Stimulated activated CD8-positive, alpha-beta memory T cell treated with anti-CD3 and anti-CD28 coated beads, Interleukin-7, amount 100 ng/mL, for 48 hours (primary cell): ENCODE measurements at places on chromosomes 1 and 21.

DNA sequence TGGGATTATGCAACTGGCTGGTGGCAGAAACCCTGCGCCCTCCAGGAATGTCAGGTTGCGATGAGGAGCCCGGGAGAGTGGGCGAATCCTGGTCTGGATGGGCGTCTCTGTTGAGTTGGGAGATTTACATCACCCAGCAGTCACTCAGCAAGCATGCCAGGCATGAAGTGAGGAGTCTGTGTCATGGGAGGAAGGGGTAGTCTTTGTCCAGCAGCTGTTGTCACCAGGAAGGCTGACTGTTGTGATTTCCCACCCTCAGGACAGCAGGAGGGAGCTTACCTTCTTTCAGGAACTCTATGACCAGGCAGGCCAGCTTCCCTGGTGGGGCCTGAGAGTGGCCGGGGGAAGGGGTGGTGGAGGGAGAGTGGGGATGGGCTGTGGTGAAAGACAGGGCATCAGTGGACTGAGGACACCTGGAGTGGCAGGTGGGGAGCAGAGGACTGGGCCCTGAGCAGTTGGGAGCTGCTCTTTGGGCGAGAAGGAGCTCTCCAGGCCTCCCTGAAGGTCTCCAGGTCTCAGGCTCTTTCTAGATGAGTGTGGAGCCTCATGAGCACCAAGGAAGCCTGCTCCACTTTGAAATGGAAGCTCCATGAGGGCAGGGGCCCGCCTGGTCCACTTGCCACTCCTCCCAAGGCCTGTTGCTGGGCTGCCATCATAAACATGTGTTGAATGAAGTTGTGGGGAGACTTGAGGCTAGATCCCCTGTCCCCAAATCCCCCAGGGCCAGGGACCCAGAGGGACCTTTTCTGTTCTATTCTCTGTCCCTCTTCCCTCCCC, 21.3 kb upstream of the PKP1 start:
- no peak for DNase-seq

DNA sequence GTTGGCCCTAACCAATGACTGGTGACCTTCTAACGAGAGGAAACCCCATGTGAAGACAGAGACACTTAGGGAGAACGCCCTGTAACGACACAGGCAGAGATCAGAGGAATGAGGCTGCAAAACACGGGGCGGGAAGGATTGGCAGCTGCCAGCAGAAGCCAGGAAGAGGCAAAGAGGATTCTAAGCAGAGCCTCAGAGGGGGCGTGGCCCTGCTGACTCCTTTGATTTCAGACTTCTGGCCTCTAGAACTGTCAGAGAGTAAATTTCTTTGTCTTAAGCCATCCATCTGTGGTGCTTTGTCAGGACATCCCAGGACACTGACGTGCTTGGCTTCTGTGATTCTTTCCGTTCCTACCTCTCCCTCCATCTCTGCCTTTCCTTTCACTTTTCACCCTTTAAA, 79.3 kb downstream of the SH3BGR start:
- DNase-seq = no peak

DNA sequence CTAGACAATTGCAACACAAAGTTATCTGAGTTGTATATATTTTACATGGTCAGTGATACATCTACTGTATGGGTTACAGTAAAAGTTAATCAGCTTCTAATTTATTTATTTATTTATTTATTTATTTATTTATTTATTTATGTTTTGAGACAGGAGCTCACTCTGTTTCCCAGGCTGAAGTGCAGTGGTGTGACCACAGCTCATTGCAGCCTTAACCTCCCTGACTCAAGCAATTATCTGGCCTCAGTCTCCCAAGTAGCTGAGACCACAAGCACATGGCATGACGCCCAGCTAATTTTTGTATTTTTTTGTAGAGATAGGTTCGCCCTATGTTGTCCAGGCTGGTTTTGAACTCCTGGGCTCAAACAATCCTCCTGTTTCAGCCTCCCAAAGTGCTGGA, 241.6 kb downstream of the PTPRC start:
- no peak for DNase-seq

DNA sequence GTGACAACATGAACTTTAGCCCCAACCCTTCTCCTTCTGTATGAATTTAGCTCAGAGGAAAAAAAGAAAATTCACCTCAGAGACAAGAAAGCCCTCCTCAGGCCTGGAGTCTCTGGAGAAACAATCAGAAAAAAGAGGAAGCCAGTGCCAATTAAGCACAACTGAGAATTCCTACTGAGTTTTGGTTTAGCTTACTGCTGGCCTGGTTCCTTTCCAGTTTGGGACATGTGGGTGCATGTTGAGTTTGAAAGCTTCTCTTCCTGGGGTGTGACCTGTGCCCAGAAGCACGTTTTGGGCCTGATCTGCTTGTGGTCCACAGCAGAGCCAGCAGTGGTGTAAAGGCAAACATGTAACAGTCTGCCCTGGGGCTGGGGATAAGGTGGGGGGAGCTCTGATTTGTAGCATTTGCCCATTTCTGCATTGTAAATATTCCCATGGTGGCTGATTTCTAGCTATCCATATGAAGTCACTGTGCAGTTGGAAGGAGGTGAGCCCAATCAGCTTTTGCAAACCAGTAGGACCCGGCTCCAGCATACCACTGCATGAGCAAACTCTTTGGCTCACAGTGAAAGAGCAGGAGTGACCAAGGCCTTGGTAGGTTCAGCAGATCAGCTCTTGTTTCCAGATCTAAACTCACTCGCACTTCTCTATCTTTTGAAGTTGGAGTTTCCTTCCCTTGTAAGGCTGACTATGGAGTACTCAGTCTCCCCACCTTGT, 4.7 kb upstream of the THEM5 start:
- DNase-seq = no peak

DNA sequence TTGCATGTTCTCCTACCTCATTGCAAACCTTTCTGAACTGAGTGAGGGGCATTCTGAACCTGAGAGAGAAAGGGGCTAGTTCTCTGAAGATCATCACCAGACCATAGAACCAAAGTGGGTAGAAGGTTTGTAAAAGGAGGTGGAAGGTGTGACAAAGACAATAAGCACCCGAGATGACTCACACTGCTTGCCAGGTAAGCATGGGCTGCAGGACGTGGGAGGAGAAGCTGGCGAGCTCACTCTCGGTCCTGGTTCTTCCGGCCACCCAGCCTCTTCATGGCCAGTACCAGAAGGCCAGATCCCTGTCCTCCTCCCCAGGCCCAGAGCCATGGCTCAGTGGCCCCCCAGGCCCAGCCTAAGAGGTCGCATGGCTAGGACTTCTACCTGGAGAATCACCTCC, 128.3 kb downstream of the TMEM53 start:
- DNase-seq = no peak

DNA sequence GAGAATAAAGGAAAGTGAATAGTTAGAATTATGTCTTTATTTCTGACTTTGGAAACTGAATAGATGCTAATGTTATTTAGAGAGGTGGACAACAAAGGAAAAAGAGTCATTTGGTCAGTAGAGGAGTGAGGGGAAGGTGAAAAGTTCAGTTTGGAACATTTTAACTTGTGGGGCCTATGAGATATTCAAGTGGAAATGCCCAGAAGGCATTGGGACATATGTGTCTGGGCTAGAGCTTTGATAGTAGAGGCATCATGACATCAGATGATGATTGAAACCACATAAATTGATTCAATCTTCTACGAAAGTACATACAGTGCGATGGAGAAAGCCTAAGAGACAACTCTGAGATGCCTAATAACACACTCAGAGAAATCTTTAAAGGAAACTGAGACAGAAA, 151.7 kb upstream of the COL11A1 start:
- no peak for DNase-seq

DNA sequence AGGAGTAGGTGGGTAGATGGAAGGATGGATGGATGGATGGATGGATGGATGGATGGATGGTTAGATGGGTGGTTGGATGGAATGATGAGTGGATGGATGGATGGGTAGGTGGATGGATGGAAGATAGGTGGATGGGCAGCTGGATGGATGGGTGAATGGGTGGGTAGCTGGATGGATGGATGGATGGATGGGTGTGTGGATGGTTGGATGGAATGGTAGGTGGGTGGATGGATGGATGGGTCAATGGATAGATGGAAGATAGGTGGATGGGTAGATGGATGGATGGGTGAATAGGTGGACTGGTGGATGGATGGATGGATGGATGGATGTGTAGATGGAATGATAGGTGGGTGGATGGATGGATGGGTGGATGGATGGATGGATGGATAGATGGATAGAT, 164.0 kb upstream of the VAMP3 start:
- DNase-seq = no peak

- no peak for DNase-seq
Observed at GRCh38 chr1:24694380-24694843, 50.8 kb upstream of the CLIC4 start.

GRCh38 chr1:102901996-102902395, 206.3 kb downstream of the COL11A1 start:
- DNase-seq = no peak

DNA sequence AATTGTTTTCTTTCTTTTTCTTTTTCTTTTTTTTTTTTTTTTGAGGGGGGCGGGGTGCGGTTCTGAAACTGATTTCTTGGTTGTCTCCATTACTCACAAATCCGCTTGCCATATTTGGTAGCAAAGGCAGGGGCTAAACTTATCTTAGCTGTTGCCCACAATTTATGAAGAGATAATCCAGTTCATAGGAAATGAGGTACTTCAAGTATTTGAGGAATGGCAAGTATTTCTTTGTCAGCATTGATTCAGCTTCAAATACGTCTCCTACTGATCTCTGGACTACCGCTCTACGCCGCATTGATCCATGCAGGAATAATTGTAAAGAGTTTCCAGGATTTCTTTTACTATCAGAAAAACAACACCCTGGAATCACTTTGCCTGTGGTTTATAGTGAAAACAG, 289.2 kb upstream of the DPYD start:
- DNase-seq = no peak

DNA sequence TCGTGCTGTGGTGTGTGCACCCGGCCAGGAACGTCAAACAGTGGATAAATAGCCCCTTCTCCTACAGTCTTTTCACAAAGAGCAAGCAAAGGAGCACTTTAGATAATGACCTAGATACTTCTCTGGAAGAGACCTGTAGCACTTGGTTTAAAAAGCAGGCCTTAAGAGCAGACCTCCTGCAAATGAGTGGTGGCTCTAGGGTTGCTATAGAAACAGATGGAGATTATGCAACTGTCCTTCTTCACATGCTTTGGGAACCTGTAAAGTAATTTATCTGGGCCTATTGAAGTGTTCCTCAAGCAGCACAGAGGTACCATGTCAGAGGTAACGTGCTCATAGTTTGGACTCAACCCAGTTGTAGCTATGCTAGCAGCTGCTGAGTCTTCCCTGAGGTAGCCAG, 208.2 kb upstream of the KIAA0040 start:
- no peak for DNase-seq

DNA sequence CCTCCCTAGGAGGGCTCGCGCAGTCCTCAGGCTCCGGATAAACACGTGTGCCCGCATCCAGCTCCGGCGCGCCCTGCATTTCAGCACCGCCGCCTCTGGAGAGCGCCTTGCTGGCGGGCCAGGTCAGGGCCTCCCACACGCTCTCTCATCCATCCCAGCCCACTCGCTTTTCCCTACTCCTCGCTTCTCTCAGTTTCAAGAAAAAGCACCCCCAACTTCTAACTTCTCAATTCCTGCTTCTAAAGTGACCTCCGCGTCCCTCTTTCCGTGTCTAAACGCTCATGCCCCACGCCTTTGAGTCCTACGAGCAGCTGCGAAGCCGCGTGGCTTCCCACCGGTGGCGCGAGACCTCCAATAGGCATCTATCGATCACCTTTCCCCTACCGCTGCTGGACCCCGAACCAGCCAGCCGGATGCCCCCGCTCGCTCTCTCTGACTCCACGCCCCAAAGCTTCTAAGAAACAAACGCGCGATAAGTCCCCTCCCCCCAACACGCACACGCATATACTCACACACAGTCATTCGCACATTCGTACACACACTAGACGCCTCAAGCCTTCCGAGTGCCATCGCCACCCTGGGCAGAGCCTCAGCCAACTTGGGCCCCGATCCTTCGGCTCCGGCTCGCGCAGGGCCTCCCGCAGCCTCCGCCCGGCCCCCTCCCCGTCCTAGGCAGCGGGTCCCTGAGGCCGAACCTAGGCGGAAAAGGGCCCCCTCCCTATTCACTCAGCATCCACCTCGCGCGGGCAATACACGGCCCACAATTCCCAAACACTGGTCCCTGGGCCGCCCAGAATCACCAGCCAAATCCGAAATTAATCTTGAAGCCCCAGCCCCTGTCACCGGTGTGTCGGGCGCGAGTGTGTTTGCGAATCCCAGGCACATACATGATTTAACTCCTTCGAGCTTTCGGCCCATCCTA, 1.1 kb downstream of the NMNAT2 start:
- no peak for DNase-seq

DNA sequence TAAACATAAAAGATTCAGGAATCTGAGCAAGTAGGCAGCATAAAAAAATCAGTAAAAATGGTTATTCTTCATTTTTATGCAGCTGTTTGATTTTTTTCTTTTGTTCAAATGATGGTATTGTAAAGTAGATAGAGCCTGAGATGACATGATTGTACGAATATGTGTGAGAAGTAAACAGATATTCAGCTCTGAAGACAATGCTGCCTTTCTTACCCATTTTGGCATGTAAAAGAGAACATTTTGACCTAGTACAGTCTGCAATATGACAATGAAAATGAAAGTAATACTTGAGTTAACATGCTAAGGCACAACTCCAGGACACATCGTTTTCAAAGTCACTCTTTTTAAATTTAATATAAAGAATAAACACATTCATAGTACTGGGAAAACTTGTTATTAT, 95.7 kb upstream of the NCAM2 start:
- no peak for DNase-seq

DNA sequence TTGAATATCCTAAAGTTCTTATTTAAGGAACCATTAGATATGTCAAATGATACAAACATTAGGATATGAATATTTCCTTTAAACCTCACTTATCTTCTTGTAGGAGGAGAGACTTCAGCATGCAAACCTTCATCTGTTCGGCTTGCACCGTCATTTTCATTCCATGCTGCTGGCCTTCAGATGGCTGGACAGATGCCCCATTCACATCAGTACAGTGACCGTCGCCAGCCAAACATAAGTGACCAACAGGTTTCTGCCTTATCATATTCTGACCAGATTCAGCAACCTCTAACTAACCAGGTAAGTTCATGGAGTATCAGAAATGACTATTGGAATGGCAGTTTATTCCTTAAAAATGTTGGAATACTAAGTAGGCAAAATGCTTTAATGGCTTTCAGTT, 106.0 kb downstream of the DYRK1A start:
- DNase-seq = no peak
